ENCODE measurements at places on chromosomes 16 and 17.

GRCh38 chr17:48645639-48646182, 19.6 kb upstream of the HOXB9 start:
- DNase-seq = no peak

- no peak for DNase-seq
These were observed 7.6 kb downstream of the WSCD1 start for GRCh38 chr17:6077752-6078151.

GRCh38 chr17:32142857-32143526, 690 bp downstream of the RHOT1 start:
- DNase-seq = no peak

DNA sequence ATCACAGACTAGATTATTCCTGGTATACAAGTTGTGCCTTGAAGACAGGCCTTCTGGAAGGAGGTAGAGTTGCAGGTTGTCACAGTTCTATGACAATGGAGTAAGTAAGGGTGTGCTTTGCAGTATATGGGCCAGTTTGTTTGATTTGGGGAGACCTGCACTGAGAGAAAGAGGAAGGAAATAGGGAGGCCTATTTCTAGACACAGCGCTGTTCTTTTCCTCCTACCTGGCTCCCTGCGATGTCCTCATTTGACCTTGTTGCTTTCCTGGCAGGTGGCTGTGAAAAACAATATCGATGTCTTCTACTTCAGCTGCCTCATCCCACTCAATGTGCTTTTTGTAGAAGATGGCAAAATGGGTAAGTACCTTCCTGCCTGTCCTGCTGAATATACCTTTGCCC, 22.5 kb upstream of the RASL10B start:
- no peak for DNase-seq

DNA sequence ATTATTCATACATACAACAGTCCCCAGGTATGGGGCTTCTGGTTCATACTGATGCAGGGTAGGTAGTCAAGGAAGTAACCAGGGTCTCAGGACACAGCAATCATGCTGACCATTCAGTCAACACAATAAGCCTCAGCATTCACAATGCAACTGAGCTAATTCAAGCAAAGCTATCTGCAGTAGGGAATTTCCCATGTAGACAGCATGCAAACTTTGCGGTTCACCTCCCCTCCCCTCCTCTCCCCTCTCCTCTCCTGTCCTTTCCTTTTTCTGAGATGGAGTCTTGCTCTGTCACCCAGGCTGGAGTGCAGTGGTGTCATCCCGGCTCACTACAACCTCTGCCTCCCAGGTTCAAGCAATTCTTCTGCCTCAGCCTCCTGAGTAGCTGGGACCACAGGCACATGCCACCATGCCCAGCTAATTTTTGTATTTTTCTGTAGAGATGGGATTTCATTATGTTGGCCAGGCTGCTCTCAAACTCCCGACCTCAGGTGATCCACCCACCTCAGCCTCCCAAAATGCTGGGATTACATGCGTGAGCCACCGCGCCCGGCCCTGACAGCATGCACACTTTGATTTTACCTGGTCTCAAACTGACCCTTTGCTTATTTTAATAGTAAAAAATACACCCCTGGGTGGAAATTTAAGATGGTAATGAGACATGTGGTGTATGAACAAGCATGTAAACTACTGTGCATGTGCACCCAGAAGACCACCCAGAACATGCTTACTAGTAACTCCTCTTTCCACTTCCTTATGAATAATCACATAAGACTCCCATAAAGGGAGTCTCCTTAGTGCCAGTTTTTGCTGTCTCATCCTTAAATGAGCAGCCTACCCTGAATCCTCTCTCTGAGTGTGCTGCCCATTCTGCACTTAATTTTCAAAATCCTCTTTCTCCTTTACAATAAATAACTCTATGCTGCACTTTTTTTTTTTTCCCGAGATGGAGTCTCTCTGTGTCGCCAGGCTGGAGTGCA, 9.3 kb upstream of the RNF135 start:
- DNase-seq = no peak

DNA sequence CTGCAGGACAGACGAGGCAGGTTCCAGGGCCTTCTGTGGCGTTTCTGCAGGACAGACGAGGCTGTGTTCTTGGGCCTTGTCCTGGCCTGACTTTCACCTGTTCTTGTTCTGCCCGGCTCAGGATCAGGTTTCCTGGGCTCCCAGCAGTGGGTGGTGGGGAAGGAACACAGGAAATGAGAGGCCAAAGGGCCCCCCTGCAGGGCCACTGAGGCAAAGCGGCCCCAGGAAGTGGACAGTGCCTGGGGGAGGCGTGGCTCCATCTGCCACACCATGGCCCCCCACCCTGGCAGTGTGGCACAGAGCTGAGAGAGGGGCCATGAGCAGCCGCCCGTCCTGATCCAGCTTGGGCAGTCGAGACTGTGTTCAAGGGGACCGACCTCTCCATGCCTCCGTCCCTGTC, 20.7 kb downstream of the SPIRE2 start:
- DNase-seq = no peak

GRCh38 chr17:78716292-78716691, 65.8 kb downstream of the CYTH1 start:
- DNase-seq = no peak

GRCh38 chr16:263182-263774, 12.5 kb downstream of the RGS11 start:
- DNase-seq = no peak

DNA sequence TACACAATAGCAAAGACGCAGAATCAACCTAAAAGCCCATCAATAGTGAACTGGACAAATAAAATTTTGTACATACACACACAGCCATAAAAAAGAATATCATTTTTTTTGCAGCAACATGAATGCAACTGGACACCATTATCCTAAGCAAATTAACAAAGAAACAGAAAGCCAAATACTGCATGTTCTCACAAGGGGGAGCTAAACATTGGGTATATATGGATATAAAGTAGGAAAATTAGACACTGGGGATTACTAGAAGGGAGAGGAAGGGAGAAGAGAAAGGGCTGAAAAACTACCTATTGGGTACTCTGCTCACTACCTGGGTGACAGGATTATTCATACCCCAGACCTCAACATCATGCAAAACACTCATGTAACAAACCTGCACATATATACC, 28.2 kb downstream of the ADAMTS18 start:
- DNase-seq = no peak

GRCh38 chr17:12732366-12732765, 56.9 kb upstream of the ARHGAP44 start:
- no peak for DNase-seq

- no peak for DNase-seq
These were observed 1.7 kb upstream of the ALOX12 start for GRCh38 chr17:6994118-6994598.

GRCh38 chr17:79290726-79291125, 216.1 kb downstream of the ENGASE start:
- DNase-seq = no peak
